ENCODE measurements at places on chromosomes 2 and 18.

GRCh38 chr18:22930089-22930713 lies 2.9 kb upstream of the RBBP8 start:
- DNase-seq, result peak; percentile 86

- DNase-seq, result no peak
Measured at GRCh38 chr2:177465400-177466138, 73.0 kb downstream of the AGPS start.

GRCh38 chr2:17830053-17831034 lies 14.1 kb downstream of the MSGN1 start:
- DNase-seq, result no peak

- DNase-seq, result no peak
Measured at GRCh38 chr2:172943539-172943938, 132.1 kb upstream of the MAP3K20 start.

DNA sequence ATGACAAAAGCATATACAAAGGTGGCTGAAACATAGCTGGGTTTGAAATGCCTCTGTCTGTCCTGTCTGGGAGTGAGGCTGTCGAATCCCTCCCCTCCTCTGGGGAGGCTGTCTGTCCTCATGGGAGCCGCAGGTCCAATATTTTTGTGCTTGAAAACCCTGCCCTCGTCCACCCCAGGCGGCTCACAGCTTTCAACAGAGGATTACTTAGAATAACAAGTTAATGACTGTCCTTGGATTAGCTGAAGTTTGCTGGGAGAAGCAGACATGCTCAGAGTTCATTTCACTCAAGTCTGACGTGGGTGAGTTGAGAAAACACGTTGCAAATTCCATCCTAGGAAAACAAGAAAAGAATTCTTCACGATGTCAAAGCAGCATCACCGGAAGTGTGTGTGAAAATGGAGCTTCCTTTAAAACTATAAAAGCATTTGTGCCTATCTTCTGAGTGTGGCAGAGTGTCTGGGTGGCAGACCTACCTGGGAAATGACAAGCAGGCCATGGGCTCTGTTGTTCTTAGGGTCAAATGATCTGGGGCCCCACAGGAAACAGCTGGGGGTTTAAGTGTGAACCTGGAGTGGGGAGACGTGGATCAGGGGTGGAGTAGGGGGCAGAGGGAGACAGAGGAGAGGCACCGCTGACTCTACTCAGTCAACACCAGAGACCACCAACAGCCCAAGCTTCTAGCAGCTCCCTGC lies 77.1 kb downstream of the DDX1 start:
- DNase-seq, result no peak

- no peak for DNase-seq
Measured at GRCh38 chr2:213757525-213757924, 473.3 kb downstream of the SPAG16 start.

DNA sequence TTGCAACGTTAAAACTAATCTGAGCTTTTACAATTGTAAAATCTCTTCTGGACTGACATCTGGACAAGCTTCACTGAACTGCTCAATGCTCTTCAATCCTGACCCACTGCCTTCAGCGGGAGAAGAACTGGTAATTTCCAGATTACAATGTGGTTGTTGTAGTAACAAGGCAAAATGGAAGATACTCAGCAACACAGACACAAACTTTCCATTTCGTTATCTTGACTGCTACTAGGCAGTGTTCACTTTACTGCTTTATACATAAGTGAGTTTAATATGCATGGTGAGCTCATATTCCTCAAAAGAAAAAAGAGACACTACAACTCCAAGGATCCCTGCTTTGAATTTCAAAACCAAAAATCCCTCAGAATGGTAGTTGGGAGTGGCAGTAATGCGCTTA lies 51.9 kb downstream of the GRB14 start:
- DNase-seq, result no peak

- DNase-seq, result no peak
Measured at GRCh38 chr18:3649633-3650426, 199.9 kb downstream of the TGIF1 start.

- DNase-seq, result no peak
Measured at GRCh38 chr2:68284896-68285295, 32.6 kb upstream of the PPP3R1 start.

DNA sequence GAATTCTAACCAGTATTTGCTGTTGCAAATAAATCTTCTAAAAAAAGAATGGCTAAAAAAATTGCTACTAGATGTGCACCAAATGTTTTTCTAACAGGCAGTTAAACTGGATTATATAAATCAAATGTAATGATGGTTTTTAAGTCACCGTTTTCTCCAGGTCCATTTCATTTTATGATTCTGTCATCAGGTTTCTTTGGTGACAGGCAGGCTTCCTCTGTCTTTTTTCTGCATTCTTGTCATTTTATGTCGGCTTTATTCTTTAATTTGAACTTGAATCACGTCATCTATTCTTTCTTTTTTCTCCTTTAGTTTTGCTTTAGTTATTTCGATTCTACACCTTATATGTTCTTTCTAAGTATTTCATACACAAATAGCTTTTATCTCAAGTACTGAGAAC lies 212.5 kb downstream of the SOCS6 start:
- no peak for DNase-seq

GRCh38 chr2:10285556-10286198 lies 17.0 kb upstream of the HPCAL1 start:
- DNase-seq, result no peak

DNA sequence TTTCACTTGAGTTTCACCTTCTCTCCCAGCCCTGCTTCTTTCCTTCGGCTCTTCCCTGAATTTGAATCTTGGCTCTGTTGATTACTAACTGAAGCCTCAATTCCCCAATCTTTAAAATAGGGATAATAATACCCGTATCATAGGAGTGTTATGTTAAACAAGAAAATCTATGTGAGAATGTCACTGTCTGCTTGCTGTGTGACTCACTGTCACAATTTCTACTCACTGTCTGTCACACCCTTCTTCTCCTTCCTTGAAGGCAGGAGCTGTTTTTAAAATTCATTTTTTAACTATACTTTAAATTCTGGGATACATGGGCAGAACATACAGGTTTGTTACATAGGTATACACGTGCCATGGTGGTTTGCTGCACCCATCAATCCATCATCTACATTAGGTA lies 141.6 kb upstream of the CXCR4 start:
- DNase-seq, result no peak

- DNase-seq, result no peak
Measured at GRCh38 chr18:49177812-49178211, 227.0 kb upstream of the SMAD7 start.

GRCh38 chr2:28128281-28128950 lies 237.9 kb downstream of the BABAM2 start:
- DNase-seq, result no peak

- no peak for DNase-seq
Measured at GRCh38 chr2:186379052-186379451, 107.0 kb upstream of the ZC3H15 start.

DNA sequence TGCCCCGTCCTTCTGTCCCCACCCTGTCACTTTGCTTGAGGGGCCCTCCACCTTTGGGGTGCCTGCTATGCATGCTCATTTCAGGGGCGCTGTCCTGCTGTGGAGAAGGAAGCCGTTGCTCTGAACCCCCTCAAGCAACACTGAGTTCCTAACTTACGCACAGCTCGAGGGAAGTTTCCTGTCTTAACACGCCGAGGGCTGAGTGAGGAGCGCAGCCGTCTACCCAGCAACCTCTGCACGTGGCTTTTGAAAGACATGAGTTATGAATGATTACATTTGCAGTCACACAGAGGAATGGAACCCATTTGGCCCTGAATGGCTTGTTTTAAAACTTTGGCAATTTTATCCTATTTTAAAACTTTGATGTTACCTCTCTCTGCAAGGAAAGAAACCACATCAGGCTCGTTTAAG lies 14.0 kb downstream of the RAMP1 start:
- DNase-seq, result no peak

DNA sequence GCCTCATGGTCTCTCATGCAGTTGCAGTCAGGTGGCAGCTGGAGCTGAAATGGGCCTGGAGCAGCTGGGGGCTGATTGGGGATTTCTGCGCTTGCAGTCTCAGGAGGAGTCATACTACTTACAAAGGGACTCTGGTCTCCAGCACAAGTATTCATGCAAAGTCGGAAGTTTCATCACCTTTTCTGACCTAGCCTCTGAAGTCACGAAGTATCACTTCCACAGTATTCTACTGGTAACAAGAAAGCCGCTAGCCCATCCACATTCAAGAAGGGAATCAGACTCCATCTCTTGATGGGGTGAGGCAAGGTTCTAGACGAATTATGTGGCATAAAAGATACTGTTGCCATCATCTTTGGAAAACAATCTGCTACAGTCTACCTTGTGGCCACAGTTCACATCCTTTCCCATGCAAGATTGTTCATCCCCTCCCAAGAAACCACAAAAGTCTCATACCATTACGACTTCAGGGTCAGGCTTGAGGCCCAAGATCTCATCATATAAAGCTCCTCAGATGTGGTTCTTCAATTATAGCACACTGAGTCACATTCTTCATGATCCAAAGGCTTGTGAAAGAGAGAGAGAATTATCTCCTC lies 95.3 kb downstream of the SMC6 start:
- no peak for DNase-seq

- no peak for DNase-seq
Measured at GRCh38 chr2:142803158-142803557, 74.3 kb upstream of the KYNU start.

DNA sequence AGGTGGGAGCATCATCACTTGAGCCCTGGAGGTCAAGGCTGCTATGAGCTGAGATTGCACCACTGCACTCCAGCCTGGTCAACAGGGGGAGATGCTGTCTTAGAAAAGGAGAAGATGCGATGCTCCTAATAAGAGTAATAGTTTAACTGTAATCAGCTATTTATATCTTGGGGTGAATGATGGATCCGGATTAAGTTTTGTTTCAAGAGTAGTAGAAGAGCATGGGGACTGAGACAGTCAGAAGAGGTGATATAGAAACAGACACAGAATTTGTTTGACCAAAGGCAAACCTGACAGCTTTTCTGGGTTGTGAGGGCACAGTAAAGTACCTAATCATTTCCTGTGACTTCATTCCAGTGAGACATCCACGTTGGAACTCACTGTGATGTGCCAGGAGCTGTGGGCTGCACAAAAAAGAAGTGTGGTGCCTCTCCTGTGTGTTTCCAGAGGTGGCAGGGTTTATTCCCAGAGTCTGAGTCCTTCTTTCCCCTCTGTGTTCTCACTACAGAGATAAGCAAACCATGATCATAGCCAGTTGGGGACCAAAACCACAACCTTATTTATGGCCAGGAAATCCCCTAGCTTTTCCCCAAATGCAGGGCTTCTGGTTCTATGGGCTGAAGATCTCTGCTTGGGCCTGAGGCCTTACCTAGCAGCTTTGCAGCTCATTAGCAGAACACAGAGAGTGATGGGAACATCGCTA lies 113.7 kb downstream of the XRCC5 start:
- no peak for DNase-seq

- DNase-seq, result no peak
Measured at GRCh38 chr2:11337909-11338308, 6.5 kb downstream of the ROCK2 start.

DNA sequence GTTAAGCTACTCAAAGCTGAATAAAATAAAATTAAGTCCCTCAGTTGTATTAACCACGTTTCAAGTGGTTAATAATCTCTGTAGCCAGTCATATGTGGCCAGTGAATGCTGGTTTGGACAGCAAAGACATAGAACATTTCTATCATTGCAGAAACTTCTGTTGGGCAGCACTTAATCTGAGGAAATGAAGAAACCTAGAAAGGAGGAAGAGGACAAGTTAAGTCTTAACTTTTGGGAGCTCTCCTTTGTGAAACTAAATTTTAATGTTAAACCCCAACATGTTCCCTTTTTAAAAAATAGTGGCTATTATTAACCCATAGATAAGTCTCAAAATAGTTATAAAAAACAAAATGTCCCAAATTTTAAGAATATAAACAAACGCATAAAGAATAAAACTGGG lies 421.3 kb downstream of the ARHGAP15 start:
- no peak for DNase-seq

- peak; percentile 62 for DNase-seq
Measured at GRCh38 chr18:79859314-79859713, 61.6 kb downstream of the KCNG2 start.

DNA sequence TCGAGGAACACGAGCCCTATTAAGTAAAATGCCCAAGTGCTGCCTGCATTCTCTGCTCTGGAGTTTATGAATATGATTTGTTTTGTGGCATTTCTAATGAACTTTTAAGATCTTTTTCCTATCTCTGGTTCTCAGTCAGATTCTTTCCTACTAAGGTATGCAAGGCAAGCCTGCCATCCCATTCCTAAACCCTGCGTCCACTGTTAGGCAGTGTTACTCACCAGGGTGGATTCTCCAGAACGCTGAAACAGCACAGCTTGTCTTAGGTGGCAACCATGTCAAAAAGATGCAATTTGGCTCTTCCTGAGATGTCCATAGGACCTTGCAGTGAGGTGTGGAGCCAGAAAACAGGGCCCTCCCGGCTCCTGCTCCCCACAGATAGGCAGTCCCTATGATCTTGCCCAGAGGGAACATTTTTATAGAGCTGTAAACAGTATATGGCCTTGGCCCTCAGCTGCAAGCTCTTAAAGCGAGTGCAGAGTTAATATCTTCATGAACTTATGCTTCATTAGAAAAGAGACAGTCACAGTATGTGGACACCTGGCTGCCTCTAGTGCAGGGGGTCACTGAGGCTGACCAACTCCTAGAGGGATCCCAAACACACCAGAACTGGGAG lies 84.4 kb downstream of the TPGS2 start:
- DNase-seq, result no peak

DNA sequence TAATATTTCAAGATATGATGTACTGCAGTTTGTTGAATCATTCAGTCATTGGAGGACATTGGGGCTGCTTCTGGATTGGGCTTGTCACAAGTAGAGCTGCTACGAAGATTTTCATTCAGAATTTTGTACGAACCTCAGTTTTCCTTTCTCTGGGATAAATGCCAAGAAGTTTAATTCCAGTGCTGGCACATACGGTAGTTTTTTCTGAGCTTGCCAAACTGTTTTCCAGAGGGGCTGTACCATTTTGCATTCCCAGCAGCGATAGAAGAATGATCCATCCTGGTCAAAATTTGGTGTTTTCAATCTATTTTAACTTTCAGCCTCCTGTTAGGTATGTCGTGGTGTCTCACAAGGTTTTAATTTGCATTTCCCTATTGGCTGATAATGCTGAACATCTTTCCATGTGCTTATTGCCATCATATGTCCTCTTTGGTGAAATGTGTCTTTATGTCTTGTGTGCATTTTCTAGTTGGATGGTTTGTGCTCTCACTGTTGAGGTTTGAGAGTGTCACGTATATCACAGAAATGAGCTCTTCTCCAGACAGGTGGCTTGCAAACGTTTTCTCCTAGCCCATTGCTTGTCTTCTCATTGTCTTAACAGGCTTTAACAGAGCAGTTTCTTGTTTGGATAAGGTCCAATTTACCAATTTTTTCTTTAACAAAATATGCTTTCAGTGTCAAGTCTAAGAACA lies 612.6 kb downstream of the GALR1 start:
- no peak for DNase-seq

All from suprapubic skin (tissue), 4 donors.